Right lobe of liver (tissue), 6 donors: ENCODE measurements at places on chromosomes 7 and 10. TPM values are rescaled to one million over a fixed set of nuclear protein-coding genes. Genes with fewer than 3 reads are reported as not detected.

- DNase-seq: no peak
Observed at GRCh38 chr7:30572212-30572841, 22.4 kb upstream of the GARS1 start.

Gene KIFBP
- total RNA-seq: 8.3 TPM

- DNase-seq: no peak
Observed at GRCh38 chr7:39952803-39953202, 2.7 kb downstream of the CDK13 start.

- no peak for DNase-seq
Observed at GRCh38 chr7:4050126-4050660, 631.9 kb upstream of the FOXK1 start.

DNA sequence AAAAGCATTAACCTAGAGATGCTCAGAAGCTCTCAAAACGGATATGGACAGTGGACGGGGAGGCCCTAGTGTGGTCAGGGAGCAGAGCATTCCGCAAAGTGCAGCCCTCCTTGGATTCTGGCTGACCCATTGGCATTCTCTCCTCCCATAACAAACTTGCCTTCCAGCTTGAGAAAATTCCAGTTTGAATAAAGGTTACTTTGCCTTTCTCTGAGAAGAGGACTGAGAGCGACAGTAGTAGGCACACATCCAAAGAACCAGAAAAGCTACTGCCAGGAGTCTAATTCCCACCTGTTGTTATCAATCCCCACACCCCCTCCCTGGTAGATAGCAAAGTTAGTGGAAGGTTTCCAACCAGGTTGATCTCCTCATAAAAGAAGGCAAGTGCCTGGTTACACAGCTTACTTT, 84.7 kb upstream of the TRIL start:
- no peak for DNase-seq

Gene GJC3
- 0.17 TPM for total RNA-seq

Gene CTBP2
- 8.2 TPM for total RNA-seq

DNA sequence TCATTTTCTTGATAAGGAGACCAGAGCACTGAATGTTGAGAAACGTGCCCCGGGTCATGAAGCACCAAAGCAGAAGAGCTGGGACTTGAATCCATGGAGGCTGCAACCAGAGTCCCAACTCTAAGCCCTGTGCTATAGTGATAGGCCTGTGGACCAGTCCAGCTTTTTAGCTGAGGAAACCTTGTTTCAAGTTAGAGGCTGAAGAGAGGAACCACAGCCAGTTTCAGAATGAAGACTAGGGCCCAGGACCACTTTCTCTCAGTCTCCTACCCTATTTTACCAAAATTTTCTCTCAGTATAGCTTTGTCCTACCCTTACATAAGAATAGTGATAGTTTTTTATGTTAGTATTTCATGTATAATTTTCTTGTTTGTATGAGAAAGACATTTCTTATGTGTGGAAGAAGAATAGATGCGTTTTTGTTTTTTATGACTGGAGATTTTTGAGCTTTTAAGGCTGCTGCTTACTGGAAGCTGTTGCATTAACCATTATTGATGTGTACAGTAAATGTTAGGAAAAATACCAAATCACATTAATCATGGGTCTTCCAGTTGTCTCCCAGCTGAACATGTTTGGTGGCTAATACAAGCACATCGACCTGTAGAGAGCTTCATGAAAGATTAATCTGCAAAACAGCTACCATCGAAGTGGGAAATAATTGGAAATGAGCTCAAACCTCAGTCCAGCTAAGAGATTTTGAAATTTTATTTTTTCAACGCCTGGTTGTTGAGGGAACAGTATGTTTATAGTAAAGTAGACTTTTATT, 45.0 kb upstream of the CSTF2T start:
- no peak for DNase-seq

DNA sequence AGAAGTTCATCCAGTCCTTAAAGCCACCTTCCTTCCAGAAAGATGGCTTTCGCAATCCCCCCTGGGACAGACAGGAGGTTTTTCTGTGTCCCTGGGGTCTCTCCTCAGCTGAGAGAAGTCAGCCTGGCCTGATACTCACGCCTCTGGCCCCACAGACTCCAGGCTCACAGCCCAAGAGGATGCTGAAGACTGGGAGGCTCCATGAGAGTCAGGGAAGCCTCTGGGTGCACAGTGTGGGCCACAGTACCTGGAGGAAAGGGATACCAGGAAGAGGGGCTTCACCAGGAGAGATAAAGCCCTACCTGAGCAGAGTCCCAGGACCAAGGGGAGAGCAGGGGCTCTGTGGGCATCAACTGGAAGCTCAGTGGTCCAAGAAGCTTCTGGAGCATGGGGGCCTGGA, 324.4 kb downstream of the GRID1 start:
- DNase-seq: no peak

DNA sequence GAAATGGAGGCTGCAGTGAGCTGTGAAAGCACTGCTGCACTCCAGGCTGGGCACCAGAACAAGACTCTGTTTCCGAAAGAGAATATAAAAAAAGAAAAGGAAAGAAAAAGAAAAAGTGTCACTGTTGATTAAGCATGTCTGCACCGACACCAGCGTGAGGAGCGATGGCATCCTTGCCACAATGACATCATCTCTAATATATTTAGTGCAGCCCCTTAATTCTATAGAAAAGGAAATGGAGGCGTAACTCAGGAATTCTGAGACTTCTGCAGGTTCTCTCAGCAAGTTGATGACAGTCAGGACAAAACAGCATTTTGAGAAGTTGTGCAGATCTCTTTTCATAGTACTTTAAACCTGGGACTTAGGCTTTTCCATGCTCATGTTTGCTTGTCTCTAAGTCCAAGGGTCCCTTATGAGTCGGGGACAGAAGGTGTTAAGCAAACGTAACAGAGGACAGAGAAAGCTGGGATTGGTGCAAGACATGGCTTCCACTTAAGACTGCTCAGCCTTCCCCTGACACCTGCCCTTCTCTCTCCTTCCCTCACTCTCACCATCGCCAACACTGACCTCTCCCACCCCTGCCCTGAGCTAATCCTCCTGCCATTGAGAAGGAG, 16.9 kb upstream of the ANKRD1 start:
- no peak for DNase-seq

DNA sequence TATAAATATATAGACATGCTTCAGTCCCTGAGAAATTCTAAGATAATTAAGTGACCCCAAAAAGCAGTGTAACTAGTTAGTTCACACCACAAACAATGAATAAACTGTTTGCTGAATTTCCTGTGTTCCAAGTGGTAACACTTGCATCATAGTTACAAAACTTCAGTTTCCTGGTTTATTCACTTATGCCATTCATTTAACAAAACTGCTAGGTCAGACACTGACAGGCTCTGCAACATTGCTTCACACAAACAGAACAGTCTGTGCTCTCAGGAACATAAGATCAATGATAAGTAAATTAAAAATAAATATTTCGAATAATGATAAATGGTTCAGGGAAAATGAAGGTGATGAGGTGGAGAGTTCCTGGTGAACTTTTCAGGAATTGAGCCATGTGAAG, 133.3 kb upstream of the NAMPT start:
- no peak for DNase-seq

GRCh38 chr10:118300320-118300719, 41.8 kb downstream of the FAM204A start:
- DNase-seq: no peak

DNA sequence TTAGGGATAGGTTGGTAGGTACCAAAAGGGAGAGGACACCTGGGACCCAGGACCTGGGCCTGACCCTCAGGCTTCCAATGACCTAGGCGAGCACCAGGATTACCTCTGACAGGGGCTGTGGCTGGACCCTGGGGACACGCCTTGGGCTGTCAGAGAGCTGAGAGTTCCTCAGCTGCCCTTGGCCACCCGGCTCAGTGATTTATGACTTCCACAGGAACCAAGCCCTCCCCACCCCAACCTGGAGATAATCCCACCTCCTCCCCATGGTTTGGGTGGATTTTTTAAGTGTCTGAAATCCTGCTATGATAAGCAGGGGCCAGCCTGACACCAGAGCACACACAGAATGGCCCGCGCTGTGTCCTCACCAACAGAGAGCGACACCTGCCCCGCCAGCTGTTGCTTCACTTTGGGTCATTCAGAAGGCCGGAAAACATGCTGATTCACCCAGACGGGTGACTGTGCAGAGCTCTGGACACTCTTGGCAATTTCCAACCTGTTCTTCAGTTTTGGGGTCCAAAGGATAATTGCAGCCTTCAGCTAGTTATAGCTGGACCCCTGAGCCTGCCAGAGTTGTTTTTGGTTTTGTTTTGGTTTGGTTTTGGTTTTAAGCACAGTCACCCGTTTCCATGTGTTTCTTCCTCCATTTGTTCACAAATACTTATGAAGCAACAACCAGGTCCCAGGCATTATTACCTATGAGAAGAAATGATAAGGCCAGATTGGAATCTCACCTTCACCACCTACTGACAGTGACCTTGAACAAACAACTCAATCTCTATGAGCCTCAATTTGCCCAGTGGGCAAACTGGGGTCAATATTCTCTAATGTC, 78.2 kb downstream of the RAB11FIP2 start:
- no peak for DNase-seq

DNA sequence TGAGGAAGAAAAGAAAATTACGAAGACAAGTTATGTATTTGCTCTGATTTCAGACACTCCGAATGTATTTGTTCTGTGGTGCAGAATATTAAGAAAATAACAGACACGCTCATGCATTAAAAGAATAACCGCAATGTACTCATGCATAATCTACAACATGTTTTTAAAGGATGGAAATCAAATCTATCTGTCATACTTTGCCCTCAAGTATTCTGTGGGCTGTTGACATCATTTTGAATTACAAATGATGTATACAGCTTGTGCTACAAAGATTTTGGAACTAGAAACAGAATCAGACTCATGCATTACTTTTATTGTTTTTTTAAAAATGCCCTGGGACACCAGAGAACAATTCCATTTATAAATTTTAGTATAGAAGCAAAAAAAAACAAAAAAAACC, 69.9 kb downstream of the APBB1IP start:
- DNase-seq: no peak

DNA sequence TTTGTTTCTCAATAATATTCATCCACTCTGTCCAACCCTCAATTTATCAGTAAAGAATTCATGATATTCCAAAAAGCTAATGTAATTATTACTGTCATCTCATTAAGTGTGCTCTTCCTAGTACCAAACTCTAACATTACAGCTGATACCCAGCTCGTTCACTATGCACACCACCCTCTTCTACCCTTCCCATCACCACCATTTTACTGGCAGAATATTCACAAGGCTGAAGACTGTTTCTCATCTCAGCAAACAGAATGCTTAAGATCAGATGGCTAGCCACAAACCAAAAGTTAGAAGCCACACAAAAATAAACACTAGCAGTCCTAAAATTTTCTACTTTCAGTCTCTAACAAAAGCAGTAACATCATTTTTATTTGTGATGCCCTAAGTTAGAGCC, 121.5 kb downstream of the SRPK2 start:
- DNase-seq: no peak

Gene GPR37
- 12.8 TPM for total RNA-seq

- no peak for DNase-seq
Observed at GRCh38 chr7:26334166-26334859, 42.7 kb downstream of the SNX10 start.

- DNase-seq: peak; percentile 50
Observed at GRCh38 chr10:103855852-103856796, 748 bp upstream of the SH3PXD2A start.

DNA sequence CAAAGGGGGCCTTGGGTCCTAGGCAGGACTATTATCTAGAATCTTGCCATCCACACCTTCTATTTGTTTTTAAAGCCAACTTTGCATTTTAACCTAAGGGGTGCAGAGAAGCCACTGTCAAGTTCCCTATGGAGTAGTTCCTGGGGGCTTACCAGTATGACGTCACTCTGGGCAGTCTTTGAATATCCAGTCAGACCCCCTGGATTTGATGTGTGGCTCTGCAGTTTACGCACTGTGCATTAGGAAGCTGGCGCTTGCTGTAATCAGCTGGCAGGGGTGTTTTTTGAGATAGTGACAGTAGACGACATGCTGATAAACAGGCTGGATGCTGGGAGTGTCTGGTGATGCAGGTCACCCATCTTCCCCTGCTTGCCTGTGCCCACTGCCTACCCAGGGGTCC, 892.7 kb upstream of the ZNF722 start:
- DNase-seq: no peak

GRCh38 chr10:96325719-96326373, 21.6 kb downstream of the DNTT start:
- no peak for DNase-seq

DNA sequence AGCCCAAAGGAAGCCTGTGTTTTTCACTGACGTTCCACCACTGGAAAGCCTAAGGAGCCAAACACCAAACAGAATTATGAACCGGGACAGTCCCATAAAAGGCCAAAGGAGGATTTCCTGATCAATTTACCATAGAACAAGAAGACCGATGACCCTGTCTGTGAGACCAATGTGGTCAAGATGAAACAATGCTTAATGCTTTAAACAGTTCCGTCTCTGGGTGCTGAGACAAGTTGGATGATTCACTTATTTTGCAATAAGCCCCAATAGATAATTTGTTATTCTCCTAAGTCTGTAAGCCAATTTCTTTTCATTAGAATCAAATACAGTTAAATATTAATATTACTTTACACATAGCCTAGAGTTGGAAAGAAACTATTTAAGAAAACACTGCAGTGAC, 134.9 kb downstream of the MICU1 start:
- DNase-seq: no peak

Gene FXYD4
- not detected for total RNA-seq

DNA sequence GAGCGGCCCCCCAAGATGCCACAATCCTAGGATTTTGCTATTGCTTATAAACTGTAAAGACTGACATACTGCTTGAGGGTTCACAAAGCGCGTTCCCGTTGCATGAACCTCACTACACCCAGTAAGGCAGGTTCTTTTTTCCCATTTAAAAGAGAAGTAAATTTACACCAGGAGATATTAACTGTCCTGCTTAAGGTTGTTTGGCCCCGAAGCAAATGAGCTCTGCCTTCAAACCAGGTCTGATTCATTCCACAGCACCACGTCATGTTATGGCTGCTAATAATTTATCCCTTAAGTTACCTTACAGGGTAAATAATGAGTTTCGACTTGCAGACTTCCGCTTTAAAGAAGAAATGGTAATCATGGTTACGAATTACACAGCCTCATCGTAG, 559 bp upstream of the FKBP14 start:
- no peak for DNase-seq

DNA sequence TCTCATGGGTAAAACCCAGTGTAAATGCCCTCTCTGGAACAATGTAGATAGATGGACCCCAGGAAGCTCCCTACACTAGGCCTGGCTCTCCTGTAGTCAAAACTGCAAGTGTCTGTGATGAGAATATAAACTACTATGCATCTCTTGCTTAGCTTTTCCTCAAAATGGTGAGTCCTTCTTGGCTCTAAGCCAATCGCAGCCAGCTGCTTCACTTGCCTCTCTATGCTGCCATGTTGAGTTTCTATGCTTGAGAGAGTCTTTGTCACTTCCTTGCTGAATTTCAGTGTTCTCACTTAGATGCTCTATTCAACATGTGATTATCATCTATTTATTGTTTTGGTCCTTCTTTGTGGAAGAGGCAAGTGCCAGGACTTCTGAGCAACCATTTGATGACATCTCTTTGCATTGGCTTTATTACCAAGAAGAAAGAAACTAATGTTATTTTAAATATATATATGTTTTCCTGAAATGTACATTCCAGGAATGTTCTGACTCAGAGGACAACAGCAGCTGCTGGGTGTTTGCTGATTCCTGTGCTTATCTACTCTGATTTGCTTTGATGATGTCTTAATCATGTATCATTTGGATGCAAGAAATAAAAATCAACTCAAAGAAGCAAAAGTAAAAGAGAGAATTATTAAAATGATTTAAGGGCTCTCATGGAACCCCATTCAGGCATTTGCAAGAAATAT, 16.6 kb downstream of the TAS2R40 start:
- DNase-seq: no peak

Gene PRLHR
- total RNA-seq: not detected

Gene NEUROG3
- total RNA-seq: not detected
